WERI-Rb-1 (cell line): ENCODE measurements at places on chromosomes 11 and 22.

- no peak for DNase-seq
Measured at GRCh38 chr11:65069217-65069616, 10.9 kb upstream of the NAALADL1 start.

DNA sequence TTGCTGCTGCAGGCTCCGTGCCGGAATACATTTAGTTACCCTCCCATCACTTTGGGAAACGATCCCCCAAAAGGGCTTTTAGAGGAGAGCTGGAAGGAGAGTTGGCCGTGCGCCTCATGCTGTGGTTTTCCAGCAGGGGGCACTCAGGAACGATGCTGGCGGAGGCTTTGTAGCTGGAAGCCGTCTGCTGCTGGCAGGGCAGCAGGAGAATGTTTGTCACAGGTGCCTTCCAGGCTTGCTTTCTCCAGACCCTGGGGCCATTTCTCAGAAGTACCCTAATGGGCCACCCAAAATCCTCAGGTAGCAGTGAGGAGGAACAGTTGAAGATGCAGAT is 30.0 kb upstream of the CABP7 start:
- DNase-seq, result peak; percentile 83

DNA sequence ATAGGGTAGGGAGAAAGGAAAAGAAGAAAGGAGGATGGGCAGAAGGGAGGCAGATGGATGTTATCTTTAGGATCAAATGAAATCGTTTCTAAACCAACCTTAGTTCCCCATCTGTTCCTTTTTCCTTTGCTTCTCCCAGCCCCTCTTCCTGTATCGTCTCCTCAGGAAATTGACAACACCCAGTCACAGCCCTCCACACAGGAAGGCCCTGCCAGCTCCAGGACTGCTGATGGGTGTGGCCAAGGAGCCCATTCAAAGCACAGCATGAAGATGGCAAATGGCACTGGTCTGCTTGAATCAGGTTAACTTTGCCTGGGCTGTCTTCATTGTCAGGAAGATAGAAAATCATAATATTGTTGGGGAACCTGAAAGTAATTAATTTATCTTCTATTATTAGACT is 164.8 kb downstream of the C11orf87 start:
- DNase-seq, result no peak

GRCh38 chr11:21774212-21774611 is 418.7 kb upstream of the ANO5 start:
- no peak for DNase-seq

DNA sequence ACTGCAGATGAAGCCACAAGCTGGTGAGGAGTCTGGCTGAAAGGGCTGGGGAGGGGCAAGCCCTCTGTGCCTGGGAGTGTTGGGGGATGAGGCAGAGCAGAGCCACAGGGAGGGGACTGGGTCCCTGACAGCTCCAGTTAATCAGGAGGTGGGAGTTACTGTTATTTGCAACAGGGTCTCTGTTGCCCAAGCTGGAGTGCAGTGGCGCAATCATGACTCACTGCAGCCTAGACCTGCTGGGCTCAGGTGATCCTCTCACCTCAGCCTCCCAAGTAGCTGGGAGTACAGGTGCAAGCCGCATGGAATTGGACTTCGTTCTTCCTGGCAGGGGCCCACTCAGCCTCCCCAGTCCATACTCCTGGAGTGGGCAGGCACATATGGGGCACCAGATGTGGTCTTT is 7.7 kb downstream of the SCN2B start:
- no peak for DNase-seq

DNA sequence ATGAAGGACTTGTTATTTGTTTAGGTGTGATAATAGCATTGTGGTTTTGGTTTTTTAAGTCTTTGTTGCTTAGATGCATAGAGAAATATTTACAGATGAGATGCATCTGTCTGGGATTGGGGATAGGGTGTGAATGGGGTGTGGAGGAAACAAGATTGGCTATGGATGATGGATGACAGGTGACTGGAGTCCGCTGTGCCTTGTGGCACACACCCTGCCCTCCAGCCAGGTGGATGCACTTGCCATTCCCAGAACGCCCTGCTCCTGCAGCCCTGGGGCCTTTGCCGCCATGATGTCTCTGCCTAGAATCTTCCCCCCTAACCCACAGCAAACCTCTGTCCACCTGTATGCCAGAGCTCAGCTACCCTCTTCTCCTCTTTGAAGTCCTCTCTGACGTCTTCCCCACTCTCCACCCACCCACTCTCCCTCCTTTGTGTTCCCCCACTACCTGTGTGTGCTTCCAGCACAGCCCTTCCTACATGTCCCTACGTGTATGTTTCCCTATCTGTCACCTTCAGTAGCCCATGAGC is 54.7 kb downstream of the WNT11 start:
- DNase-seq, result no peak

GRCh38 chr11:124751391-124751740 is 689 bp downstream of the VSIG2 start:
- DNase-seq, result no peak

DNA sequence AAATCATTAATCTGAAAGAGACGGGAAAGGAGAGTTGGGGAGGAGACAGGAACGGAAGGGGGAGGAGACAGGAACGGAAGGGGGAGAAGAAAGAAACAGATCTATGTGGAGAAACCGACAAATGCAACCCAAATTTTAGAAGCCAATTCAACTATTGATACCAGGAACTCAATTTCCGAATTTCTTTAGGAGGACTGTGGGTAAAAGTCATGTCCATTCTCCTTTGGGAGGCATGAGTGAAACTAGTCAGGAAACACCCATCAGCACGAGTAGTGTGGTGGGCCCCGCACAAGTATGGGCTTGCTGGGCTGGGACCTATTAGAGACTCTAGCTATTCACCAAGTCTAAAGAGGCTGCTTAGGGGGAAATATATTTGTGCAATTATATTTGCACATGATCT is 18.1 kb downstream of the ANO3 start:
- no peak for DNase-seq

GRCh38 chr11:126988655-126989054 is 11.9 kb downstream of the KIRREL3 start:
- DNase-seq, result no peak

GRCh38 chr11:116059919-116060318 is 555.7 kb upstream of the CADM1 start:
- peak; percentile 28 for DNase-seq

GRCh38 chr22:38699784-38700183 is 959 bp downstream of the JOSD1 start:
- DNase-seq, result no peak

GRCh38 chr22:23248583-23248982 is 68.3 kb downstream of the BCR start:
- DNase-seq, result no peak

GRCh38 chr11:132249256-132249655 is 878.8 kb downstream of the NTM start:
- DNase-seq, result no peak

DNA sequence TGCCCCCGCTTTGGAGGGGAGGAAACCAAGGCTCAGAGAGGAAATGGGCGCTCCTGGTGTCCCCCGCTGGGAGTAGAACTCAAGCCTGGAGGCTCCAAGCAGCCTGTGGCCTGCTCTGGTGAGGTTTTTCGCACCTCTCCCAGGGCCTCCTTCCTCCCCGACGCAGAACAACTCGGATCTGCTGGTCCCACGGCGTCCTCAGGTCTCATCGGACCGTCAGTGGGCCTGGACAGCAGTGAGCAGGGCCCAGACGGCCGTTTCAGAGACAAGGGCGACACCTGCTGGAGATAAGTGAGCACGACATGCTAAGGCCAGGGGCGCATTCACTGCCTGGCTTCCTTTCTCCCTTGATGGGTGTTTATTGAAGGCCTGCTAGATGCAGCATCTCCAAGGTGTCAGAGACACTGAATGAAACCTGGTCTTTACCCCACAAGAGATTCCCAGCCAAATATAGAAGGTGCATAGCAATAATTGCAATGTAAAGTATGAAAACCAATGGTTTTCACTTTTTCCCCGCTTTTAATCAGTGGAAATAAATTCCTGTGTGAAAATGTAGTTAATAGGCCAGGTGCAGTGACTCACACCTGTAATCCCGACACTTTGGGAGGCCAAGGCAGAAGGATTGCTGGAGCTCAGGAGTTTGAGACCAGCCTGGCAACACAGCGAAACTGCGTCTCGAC is 26.9 kb upstream of the CD82 start:
- peak; percentile 70 for DNase-seq

DNA sequence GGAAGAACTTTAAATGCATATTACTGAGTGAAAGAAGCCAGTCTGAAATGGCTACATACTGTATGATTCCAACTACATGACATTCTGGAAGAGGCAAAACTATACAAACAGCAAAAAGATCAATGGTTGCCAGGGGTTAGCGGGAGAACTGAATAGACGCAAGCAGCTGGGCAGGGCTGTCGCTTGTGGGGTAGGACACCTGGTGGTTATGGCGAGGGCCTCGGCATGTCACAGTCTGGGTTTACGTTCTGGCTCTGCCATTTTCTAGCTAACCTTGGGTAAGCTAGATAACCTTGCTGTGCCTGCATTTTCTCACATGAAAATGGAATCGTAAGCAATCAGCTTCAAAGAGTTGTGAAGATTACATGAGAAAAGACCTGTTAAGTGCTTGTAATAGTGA is 55.2 kb upstream of the SYT13 start:
- DNase-seq, result no peak

DNA sequence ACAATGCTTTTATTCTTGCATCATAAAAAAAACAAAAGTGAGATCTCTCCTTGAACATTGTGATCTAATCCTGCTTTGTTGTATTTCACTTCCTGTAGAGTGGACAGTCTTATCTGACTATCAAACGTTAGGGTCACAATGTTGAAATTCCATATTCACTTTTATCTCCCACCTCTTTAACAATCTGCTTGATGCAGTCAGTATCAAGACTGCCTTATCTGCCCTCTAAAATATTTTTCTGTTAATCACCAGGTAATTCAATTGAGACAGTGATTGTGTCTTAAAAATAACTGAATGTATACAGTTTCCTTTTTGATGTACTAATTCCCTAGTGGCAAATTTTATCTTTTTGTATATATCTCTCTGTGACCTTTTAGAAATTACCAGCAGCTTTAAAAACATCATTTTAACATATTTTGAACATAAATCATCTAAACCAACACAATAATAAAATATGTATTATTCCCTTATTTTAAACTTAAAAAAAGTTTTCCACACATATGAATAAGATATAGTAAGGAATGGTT is 143.1 kb upstream of the MPPED2 start:
- DNase-seq, result no peak
